OCI-M1 (cell line): ENCODE measurements at places on chromosomes 4 and X.
A peak's percentile ranks its signal among the peaks of the same experiment; 100 is the strongest.

GRCh38 chrX:149069899-149070298, 435.2 kb downstream of the IDS start:
- no peak for DNase-seq

GRCh38 chr4:40515398-40516293, 114.0 kb downstream of the RBM47 start:
- DNase-seq, result peak; percentile 96

DNA sequence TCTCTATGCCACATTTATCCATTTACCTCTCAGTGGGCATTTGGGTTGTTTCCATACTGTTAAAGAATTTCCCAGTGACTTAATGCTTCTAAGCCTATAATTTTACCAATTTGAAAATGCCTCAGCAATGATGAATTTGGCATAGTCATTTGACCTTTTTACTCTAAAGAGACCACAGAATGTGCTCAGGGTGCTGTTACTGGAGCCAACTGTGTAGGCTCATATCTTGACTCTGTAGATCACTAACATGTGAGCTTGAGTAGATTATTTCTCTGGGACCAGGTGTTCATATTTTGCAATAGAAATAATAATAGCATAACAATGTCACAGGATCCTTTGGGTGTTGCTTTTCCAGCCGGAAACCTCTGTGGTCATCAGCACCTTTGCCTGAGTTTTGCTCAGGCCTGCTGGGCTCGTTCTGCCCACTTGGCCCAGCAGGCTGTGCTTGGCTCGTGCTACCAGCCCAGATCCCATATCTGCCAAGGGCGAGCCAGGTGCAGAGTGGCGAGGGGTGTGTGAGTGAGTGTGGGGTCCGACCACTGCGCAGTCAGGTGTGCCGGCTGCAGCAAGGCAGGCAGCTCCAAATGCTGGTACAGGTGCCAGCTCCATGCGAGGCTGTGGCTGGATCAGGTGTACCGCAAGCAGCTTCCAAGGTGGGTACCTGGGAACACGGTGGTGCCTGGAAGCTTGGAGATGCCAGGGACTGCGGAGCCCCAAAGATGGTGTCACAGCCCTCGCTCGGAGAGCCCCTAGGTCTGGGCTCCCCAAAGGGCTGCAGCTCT, 70.6 kb upstream of the ANK2 start:
- DNase-seq, result no peak

DNA sequence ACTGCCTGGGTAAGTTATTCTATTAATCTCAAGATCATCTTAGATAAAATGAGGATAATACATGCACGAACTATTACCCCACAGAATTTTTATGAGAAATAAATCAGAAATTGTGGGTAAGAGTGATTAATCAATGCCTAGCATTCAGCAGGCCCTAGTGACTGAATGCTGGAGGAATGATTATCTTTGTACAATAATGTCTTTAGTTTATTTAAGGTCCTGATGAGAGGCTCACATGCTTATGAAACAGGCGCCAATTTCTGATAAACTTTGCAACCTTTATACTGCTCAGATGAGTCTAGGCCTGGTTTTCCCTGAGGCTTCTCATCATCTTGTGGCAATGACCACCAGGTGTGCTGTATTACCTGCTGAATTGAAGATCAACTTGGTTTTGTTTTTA, 27.8 kb upstream of the BMP2K start:
- DNase-seq, result no peak

- no peak for DNase-seq
These were observed 39.3 kb upstream of the PDK3 start for GRCh38 chrX:24425806-24426205.
